Ovary (tissue), 10 donors: ENCODE measurements at places on chromosomes 11 and 22. TPM values are rescaled to one million over a fixed set of nuclear protein-coding genes. Genes with fewer than 3 reads are reported as not detected.

DNA sequence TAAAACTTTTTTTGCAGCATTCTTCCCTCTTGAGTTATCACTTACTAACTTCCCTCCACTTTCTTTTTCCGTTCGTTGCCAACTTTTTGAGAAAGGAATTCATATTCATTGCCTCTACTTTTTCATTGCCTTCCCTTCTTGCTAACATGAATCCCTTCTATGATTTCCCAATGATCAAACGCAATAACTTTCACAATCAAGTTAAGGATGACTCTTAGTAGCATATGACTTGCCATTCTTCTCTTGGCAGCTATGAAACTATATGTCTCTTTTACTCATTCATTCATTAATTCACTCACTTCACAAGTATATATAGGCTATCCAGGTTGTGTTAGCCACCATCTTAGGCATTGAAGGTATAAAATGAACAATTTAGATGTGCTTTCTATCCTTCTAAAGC lies 16.6 kb upstream of the ARHGAP20 start:
- no peak for DNase-seq

The ALDH3B2 gene
- total RNA-seq = 0.15 TPM

GRCh38 chr11:23948851-23949250 lies 548.0 kb upstream of the LUZP2 start:
- DNase-seq = no peak

DNA sequence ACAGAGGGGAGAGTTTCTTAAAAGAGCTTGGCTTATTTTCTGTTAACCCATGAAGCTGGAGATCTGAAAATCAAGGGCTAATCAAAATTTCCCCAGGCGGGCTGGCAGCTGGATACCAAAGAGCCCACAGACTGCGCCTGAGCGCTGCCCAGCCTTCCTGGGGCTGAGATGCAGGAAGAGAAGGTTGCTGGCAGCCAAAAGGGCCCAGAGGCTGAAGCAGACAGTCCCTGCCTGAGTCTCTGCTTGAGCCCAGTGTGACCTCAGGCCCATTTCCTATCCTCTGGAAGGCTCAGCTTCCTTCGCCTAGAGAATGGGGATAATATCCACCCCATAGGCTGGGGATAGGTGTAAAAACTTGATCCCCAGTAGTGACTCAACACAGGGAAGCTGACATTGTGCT lies 49.1 kb downstream of the ARRB1 start:
- DNase-seq = no peak

GRCh38 chr11:44726283-44727113 lies at the start of gene TSPAN18:
Gene TSPAN18, plus strand, starts transcription at chr11:44726962. Its CDS starts 179,455 bp downstream, at chr11:44906417.
- DNase-seq = peak; percentile 58
